ENCODE measurements at places on chromosomes 12 and 14.

DNA sequence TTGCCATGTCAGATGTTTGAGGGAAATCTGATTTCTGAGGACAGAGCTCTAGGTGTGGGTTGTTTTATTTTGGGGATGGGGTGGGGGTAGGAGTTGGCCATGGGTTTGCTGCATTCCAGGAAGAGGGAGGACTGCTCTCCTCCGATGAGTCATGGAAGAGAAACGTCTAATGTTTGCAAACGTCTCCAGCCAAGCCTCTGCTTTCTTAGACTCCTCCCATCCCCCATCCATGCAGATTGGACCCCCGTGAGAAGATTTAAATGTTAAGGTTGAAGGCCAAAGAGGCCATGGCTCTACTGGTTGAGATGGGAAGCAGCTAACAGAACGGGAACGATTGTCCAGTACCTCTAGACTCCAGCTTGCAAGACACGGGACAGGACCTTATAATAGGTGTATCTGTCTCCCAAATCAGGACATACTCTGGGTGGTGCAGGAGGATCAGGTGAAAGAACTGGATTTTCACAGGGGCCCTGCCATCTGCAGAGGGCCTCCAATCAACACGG, 11.4 kb upstream of the ATP2A2 start:
- DNase-seq, result no peak

DNA sequence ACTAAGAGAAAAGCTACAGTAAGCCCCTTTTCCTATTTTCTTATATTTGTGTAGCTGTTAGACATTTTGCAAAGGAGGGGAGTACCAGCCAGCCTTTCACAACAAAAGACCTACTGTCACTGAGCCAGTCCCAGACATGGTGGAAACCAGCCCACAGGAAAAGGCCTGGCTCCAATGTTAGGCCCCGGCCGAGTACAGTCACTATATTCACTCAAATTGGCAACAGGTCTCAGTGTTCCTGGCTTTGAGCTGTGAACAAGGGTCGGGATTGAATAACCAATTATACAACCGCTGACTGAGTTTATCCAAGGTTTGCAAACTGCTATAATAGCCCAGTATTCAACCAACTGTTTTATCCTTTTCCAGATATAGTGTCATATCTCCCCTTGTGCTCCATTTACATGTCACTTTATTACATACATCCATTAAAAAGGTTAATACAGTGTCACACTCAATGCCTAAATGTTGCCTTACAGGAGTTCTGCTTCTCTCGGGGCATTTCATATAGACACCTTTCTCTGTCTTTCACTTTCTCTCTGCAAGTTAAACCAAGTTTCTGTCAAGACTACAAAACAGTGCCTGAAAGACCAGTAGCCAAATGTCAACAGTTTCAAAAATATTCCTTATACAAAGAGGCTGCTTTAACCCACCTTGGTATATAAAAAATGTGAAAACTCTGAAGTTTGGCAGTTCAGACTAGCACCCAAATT, 178.1 kb downstream of the SOX5 start:
- DNase-seq, result no peak

GRCh38 chr12:54596526-54596946, 8.1 kb upstream of the PPP1R1A start:
- no peak for DNase-seq

DNA sequence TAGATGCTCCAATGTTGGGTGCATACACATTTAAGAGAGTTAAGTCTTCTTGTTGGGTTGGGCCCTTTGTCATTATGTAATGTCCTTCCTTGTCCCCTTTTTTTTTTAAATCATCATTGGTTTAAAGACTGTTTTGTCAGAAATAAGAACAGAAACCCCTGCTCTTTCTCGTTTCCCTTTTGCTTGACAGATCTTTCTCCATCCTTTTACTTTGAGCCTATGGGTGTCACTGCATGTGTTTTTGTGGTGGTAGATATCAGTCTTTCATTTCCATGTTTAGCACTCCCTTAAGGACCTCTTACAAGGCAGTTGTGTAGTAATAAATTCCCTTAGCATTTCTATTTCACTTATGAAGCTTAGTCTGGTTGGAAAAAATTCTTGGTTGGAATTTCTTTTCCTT, 47.4 kb downstream of the RTN1 start:
- DNase-seq, result no peak

DNA sequence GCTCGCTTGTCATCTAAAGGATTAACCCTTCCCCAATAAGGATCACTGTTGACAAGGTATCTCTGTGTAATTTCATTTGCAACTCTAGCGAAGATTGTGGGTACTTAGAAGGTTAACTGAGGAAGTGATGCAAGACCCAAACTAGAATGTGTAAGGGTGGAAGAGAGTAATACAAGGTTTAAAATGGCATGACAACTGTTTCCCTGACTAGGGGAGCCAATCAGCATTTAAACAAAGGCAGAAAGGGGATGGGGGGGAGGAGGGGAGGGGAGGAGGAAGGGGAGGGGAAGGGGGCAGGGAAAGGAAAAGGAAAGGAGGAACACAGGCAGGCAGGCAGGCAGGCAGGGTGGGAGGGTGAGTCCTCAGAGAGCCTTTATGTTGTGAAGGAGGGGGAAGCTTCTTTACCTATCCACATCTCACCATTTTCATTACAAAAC, 31.1 kb downstream of the NRDE2 start:
- DNase-seq, result no peak

DNA sequence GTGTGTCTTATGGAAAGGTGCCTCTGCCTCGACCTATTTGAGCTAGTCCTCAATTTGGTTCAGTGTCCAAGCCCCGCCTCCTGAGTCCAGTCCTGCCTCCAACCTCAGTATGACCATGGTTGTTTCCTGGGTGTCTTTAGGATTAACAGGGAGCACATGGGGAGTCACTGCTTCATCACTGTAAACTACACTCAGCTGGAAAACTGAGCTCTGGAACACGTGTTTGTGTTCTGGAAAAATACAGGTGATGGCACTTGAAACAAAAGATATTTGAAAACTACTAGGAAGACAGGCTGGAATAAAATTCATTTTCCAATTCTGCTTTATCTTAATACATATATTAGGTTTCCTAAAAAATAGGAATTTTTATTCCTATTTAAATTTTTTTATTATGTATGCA, 1187.3 kb upstream of the TMEM132C start:
- DNase-seq, result no peak

GRCh38 chr12:109542876-109543275, 30.4 kb downstream of the MMAB start:
- DNase-seq, result no peak

DNA sequence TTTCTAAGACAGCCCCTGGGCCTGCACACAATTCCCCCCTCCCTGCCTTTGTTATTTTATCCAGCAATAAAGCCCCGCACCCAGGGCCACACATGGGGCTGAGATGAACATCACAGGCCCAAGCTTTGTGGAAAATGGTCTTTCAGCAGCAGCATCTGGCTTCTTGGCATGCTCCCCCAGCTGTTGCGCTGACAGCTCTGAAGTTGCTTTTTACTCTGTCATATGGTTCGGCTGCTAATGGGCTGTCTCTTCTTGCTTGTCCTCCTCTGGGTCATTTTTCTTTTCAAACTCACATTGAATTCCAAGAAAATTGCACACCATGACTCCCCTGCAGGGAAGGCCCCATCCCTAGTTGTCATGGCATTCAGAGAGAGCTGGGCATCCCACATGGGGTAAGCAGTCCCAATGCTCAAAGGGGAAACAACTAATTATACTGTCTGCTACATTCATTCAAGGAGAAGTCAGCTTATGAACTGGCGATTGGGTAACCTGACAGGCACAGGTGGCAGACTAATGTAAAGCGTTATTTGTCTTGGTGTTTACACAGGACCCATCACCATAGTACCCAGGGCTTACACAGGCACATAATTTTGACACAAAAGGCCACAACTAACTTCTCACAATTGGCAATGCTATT, 74.0 kb upstream of the CDKN3 start:
- no peak for DNase-seq

DNA sequence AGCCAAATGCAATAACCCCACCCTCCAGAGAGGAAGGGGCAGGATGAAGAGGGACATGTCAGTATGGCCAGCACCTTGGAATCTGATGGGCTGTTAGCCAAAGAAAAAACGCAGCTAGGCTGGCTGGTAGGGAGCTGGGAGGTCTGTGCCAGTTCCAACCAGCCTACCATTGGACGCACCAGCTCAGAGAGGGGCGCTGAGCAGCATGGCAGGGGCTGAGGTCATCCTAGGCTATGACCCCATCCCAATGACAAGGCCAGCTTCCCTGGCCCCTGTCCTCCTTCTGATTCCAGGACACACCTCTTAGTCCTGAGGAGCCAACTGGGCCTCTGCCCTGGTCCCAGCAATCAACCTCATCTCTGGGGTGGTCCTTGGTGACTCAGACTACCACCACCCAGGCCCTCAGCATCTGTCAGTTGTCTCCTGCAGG, 12.2 kb downstream of the ACTN1 start:
- no peak for DNase-seq

- no peak for DNase-seq
Observed at GRCh38 chr12:27359578-27360340, 27.1 kb downstream of the BMAL2 start.

DNA sequence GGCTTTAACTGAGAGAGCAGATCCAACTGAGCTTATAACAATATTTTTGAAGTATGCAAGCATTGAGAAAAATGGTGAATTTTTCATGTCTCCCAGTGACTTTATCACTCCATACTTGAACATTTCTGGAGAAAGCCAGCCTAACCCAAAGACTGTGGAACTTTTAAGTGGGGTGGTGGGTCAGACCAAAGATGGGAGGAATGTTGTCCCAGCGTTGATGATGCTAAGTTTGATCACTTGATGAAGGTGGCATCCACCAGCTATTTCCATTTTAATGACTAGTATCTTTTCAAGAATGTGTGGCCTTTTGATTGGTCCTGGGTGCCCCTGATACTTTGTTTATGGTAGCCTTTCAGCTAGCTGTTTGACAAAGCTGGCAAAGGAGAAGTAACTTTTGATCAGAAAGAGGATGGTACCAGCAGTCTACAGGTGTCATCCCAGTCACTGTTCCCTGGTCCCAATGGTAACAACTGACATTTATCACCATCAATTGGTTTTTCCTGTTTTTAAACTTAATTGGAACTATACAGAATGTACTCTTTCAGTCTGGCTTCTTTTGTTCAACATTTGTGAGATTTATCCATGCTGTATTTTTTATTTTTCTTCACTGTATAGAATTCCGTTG, 14.2 kb downstream of the SINHCAF start:
- no peak for DNase-seq

Data from DMS79 treated with DMSO at 0.1 percent for 48 hours (cell line).